ENCODE measurements at places on chromosomes 12 and 14.

GRCh38 chr14:79764323-79764722, 447.0 kb downstream of the DIO2 start:
- DNase-seq: no peak

DNA sequence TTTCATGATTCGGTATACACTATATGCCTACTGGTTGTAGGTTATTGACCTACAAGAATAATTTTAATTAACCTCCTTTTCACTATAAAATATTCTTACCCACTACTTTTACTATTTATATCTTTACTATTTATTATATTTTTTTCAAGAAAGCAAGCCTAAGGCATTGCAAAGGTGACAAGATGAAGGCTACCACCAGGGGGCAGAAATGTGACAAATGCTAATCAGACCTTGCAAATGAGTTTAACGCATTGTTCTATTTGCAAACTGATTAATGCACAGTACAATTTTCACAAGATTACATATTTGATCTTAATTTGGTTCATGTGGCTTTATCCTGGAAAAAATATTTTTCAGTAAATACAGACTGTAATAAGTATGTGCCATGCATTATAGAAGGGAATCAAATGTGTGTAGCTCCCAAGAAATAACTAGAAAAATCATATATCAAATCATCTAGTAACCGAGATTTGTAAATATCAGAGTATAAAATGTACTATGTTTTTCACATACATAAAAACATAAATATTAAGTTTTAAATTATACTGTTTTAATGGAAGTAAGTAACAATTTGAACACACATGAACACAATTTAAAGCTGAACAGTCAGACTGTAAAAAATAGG, 107.0 kb downstream of the ADAMTS20 start:
- no peak for DNase-seq

DNA sequence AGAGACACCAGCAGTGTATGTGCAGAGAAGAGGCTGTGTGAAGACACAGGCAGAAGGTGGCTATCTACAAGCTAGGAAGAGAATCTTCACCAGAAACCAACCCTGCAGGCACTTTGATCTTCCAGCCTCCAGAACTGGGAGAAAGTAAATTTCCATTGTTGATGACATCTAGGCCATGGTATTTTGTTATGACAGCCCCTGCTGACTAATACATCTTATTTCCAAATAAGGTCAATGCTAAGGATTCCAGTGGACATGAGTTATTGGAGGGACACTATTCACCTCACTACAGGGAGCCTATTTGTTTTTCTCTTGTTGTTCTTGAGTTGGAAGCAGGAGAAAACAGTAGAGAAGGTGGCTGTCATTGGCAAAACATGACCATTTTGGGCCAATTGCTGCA, 88.5 kb upstream of the RIN3 start:
- DNase-seq: no peak

DNA sequence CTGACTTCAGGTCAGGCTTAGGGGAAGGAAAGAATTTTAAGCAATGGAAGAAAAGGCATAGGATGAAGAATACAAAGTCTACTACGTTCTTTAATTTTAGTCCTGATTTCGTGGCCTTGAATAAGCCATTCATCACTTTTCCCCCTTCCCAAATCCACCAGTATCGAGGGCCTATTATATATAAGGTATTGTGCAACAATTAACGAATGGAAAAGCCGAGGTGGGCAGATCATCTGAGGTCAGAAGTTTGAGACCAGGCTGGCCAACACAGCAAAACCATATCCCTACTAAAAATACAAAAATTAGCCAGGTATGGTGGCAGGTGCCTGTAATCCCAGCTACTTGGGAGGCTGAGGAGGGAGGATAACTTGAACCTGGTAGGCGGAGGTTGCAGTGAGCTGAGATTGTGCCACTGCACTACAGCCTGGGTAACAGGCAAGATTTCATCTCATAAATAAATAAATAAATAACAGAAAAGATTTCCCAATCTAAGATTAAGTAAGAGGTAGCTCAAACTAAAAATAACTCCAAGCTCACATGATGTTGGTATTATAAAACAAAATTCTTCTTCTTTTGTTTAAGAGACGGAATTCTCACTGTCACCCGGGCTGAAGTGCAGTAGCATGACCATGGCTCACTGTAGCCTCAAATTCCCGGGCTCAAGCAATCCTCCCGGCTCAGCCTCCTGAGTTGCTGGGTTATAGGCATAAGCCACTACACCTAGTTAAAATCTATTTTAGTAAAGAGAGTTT, 58.3 kb upstream of the NR2C1 start:
- no peak for DNase-seq

DNA sequence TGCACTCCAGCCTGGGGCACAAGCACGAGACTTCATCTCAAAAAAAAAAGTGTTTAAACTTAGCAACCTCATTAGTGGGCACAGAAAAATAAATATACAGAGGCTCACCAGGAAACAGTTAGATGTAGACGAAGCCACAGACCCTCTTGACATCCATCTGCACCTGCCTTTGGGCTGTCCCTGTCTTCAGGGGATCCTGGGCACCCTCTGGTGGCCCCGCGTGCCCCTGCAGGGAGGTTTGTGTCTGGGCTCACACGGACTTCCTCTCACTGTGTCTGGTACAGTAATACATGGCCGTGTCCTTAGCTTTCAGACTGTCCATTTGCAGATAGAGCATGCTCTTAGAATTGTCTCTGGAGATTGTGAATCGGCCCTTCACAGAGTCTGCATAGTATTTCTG, 916.5 kb downstream of the TMEM121 start:
- DNase-seq: no peak

DNA sequence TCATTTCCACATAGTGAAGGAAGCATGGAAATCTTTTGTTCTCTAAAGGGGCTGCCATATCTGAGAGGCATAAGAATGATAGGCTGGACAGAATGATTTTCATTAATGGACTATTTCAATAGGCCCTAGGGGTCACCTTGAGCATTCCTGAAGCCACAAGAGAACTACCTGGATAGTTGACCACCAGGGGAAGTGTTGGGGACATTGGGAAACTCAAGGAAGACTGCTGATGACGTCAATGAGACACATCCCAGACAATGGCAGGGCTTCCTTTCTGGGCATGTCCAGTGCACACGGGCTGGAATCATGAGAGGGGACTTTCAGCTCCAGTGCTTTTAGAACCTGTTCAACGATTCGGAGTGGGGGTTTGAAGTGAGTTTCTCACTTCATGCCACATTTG, 48.8 kb upstream of the CHST11 start:
- DNase-seq: no peak

DNA sequence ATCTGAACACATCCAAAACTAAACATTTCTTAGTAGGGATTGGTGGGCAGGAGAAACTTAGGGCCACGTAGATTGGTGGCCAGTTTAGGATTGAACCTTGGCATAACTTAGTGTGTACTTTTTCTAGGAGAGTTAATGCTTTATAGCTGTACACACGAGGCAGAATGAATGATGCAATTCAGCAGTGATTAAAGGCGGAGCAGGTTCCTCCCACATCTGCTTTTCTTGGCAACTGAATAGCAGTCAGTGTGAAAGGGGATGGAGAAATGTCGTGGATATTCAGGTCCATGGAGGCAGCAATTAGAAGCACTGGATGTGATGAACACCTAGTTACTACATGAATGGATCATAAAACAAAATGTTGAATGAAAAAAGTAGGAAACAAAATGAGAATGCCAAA, 493.8 kb downstream of the FUT8 start:
- no peak for DNase-seq

GRCh38 chr12:60194678-60195077, 598.8 kb downstream of the SLC16A7 start:
- DNase-seq: no peak

- DNase-seq: no peak
Measured at GRCh38 chr12:72872238-72872887, 600.2 kb downstream of the TRHDE start.

- DNase-seq: no peak
Measured at GRCh38 chr14:98947911-98948595, 323.9 kb downstream of the BCL11B start.

DNA sequence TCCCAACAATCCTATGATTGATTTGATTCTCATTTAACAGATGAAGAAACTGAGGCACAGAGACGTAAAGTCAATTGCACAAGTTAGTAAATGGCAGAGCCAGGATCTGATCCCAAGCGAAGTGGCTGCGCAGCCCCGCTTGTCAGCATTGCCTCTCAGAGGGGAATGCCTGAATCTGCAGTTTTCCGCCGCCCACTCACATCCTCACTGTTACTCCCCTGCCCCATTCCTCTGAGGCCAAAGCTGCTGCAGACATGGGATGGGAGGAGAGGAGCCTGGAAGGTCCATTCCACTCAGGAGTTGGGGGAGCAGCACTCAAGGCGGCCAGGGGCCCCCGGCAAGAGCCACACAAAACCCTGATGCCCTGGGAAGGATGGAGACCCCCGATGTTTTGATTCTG, 1.0 kb downstream of the NRIP2 start:
- no peak for DNase-seq

GRCh38 chr14:58947814-58948445, 240.5 kb upstream of the DAAM1 start:
- no peak for DNase-seq

DNA sequence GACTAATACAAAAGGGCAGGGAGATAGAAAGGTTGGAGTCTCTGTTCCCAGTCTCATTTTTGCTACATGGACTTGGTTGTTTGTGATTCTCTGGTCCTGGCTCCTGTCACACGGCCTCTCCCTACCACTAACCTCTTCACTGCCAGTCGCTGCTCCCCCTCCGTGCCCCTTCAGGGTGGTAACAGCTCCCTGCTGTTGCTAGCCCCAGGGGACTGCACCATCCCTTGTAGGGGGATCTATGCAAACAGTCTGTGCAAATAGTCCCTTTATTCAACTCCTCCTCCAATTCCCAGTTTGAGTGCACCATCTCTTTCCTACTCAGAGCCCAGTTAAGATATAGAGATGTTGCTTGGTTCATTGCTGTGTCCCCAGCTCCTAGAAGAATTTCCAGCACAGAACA, 51.1 kb downstream of the CCDC60 start:
- DNase-seq: no peak

DNA sequence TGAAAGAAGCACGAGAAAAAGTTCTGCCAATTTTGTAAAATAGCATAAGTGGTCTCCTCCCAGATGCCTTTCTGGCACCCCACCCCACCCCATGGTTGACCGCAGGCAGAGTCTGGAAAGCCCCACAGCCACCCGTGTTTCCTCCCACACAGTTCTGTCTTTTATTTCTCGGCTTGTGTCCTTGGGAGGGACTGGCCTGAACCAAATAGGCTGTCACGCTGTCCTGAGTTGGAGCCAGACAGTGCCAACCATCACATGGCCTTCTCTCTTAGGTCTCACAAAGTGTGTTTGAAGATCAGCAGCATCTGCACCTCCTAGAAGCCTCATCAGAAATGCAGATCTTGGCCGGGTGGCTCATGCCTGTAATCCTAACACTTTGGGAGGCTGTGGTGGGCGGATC, 10.2 kb upstream of the LTA4H start:
- DNase-seq: no peak

DNA sequence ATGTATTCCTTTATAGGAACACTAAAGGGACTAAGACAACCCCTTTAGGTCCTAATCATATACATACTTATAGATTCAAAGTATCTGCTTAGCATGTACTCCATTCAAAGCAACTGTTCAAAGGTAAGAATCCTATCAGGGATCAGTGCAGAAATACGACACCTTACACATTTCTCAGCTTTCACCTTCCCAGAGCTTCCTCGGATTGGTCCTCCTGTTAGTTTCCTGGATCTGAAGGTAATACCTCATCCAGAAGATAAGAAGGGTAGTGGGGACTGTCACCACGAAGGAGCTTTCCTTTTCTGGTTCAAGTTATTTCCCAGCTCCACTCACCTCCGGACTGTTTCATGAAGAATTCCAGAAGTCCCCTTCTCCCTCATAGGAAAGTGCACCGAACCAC, 38.0 kb downstream of the RCOR1 start:
- DNase-seq: no peak

- no peak for DNase-seq
Measured at GRCh38 chr12:121138284-121138683, 5.6 kb downstream of the P2RX7 start.

DNA sequence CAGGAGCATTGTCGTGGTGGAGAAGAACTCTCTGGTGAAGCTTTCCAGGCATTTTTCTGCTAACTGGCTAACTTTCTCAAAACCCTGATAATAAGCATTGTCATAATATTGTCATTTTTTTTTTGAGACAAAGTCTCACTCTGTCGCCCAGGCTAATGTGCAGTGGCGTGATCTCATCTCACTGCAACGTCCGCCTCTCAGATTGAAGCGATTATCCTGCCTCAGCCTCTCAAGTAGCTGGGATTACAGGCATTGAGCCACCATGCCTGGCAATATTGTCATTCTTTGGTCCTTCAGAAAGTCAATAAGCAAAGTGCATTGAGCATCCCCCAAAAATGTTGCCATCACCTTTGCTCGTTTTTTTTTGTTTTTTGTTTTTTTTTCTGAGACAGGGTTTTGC, 26.4 kb downstream of the C12orf71 start:
- DNase-seq: no peak

- no peak for DNase-seq
Measured at GRCh38 chr12:4482936-4483335, 37.3 kb upstream of the FGF6 start.

- DNase-seq: no peak
Measured at GRCh38 chr12:89129167-89129870, 223.0 kb downstream of the DUSP6 start.

DNA sequence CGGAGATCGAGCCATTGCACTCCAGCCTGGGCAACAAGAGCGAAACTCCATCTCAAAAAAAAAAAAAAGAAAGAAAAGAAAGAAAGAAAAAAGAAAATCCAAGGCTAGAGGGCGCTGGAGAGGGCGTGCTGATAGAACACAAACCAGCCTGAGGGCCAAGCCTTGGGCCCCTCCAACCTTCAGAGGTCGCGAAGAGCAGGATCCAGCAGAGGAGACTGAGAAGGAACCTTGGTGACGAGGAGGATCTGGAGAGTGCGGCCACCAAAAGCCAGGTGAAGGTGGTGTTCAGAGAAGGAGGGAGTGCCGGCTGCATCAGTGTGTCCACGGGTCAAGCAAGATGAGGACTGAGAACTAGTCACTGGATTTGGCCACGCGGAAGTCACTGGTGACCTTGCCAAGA, 4.1 kb upstream of the DYNC1H1 start:
- no peak for DNase-seq

GRCh38 chr12:81610955-81611889, 147.9 kb downstream of the PPFIA2 start:
- DNase-seq: no peak

- DNase-seq: no peak
Measured at GRCh38 chr12:26158078-26158764, 33.4 kb upstream of the BHLHE41 start.

DNA sequence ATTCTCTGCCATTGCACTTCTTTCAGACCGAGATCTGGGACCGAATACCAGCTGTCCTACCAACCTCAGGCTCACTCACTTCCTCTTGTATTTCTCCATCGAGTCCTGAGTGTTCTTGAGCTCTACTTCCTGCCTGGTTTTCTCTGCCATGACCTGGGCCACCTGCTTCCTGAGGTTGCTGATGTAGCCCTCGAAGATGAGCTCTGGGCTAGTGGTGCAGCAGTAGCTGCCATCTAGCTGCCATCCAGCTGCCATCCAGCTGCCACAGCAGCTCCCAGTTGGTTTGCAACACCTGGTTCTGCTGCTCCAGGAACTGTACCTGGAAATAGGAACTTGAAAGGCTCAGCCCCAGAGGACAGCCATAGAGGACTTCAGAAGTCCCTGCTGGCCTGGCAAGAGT, 15.0 kb upstream of the KRT73 start:
- no peak for DNase-seq
